ENCODE measurements at places on chromosomes 6 and 20. TPM values are rescaled to one million over a fixed set of nuclear protein-coding genes. Genes with fewer than 3 reads are reported as not detected.

DNA sequence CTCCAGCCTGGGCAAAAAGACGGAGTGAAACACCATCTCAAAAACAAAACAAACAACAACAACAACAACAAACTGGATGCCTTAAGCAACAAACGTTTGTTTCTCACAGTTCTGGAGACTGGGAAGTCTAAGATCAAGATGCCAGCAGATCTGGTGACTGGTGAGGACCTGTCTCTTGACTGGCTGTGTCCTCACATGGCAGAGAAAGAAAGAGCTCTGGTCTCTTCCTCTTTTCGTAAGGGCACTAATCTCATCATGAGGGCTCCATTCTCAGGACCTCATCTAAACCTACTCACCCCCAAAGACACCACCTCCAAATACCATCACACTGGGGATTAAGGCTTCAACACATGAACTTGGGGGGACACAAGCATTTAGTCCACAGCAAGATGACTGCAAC, 13.5 kb upstream of the GFOD1 start:
- DNase-seq = no peak

GRCh38 chr20:18223409-18223808, 64.9 kb upstream of the ZNF133 start:
- DNase-seq = no peak

GRCh38 chr6:148771212-148771601, 24.4 kb downstream of the UST start:
- peak; percentile 93 for DNase-seq

DNA sequence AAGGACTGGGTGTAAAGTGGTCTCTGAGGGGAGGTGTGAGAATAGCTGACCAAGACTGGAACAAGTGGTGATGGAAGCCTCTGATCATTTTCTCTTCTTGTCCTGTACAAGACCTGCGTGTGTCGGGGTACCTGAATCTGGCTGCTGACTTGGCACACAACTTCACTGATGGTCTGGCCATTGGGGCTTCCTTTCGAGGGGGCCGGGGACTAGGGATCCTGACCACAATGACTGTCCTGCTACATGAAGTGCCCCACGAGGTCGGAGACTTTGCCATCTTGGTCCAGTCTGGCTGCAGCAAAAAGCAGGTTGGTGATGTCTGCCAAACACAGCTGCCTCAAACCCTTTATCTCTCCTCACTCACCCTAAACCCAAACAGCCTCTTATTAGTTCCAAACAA, 1.7 kb upstream of the HSD17B8 start:
- DNase-seq = no peak

- peak; percentile 37 for DNase-seq
Observed at GRCh38 chr6:33277663-33278391, 904 bp downstream of the B3GALT4 start.

DNA sequence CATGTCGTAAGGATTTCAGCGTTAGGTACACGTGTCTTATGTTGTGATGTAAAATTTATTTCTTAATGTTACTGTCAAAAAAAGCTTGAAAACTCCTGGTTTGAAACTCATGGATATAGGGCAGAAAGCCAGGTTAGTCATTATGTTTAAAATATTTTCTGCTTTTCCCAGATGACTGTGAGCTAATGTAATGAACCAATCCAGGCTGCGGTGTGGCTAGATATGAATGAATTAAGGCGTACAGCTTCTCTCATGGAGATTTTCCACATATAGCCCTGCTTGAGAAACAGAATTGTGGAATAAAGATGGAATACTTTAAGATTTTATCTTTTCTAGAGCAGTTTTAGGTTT, 80.3 kb upstream of the STMND1 start:
- no peak for DNase-seq

Gene ACSS1
- not detected for total RNA-seq

Gene RHAG
- total RNA-seq = not detected

Gene HSPA12B
- total RNA-seq = not detected

Gene TFAP2D
- total RNA-seq = not detected

Gene HLA-DOB
- total RNA-seq = not detected
